MG63 (cell line): ENCODE measurements at places on chromosomes 3 and 15. TPM values are rescaled to one million over a fixed set of nuclear protein-coding genes. Genes with fewer than 3 reads are reported as not detected.

Gene SENP8
- 0.84 and 1.7 TPM in 2 replicates for total RNA-seq

Gene GP5
- not detected in 2 replicates for total RNA-seq

Gene CCDC54
- not detected in 2 replicates for total RNA-seq

Gene APOD
- total RNA-seq: not detected in 2 replicates

Gene CYP8B1
- not detected in 2 replicates for total RNA-seq

Gene PLA2G4D
- total RNA-seq: not detected in 2 replicates

Gene DBR1
- total RNA-seq: 19.2 and 29.5 TPM in 2 replicates

Gene PPP1R14D
- not detected in 2 replicates for total RNA-seq

Gene HRH1
- total RNA-seq: 5.5 and 6.3 TPM in 2 replicates

Gene LRIG1
- total RNA-seq: 8.4 and 9.3 TPM in 2 replicates

Gene CACNA1D
- not detected in 2 replicates for total RNA-seq

Gene CCR1
- total RNA-seq: not detected in 2 replicates

Gene MST1R
- 1.1 and 1.9 TPM in 2 replicates for total RNA-seq

Gene TMEM212
- not detected in 2 replicates for total RNA-seq

Gene GOLGA6L7
- not detected in 2 replicates for total RNA-seq

Gene MASP1
- 96.8 and 119 TPM in 2 replicates for total RNA-seq

Gene MCF2L2
- not detected in 2 replicates for total RNA-seq

Gene FBLN2
- total RNA-seq: 33.6 and 59.9 TPM in 2 replicates

Gene CRTC3
- 3.8 and 5.6 TPM in 2 replicates for total RNA-seq

Gene SV2B
- not detected in 2 replicates for total RNA-seq

Gene KLHL40
- not detected in 2 replicates for total RNA-seq

Gene GATA2
- 0.27 and 2.6 TPM in 2 replicates for total RNA-seq

Gene TRIM69
- 7.8 and 8.9 TPM in 2 replicates for total RNA-seq

Gene RBP2
- total RNA-seq: not detected in 2 replicates

Gene SNX22
- not detected in 2 replicates for total RNA-seq

Gene SCAANT1
- total RNA-seq: not detected in 2 replicates

Gene SMAD6
- total RNA-seq: 34.3 and 37.8 TPM in 2 replicates

Gene CA12
- 4.7 and 4.8 TPM in 2 replicates for total RNA-seq

Gene ZNF80
- total RNA-seq: not detected in 2 replicates

Gene PARP15
- total RNA-seq: 0.10 TPM in 1 of 2 replicates, not detected in the other

Gene KBTBD13
- total RNA-seq: not detected in 2 replicates

Gene C15orf40
- 7.9 and 41.4 TPM in 2 replicates for total RNA-seq

Gene DNAH12
- total RNA-seq: not detected in 2 replicates

Gene TMEM89
- total RNA-seq: not detected in 2 replicates

Gene GPR171
- total RNA-seq: not detected in 2 replicates

Gene GOLGA6L6
- total RNA-seq: not detected in 2 replicates

Gene DNAJC19
- 108 and 416 TPM in 2 replicates for total RNA-seq

Gene CPEB1
- total RNA-seq: 14.1 and 32.7 TPM in 2 replicates
